Stimulated activated CD4-positive, alpha-beta T cell treated with anti-CD3 and anti-CD28 coated beads, Interleukin-2, amount 100 ng/mL, for 24 hours (primary cell): ENCODE measurements at places on chromosomes 3 and 15.

DNA sequence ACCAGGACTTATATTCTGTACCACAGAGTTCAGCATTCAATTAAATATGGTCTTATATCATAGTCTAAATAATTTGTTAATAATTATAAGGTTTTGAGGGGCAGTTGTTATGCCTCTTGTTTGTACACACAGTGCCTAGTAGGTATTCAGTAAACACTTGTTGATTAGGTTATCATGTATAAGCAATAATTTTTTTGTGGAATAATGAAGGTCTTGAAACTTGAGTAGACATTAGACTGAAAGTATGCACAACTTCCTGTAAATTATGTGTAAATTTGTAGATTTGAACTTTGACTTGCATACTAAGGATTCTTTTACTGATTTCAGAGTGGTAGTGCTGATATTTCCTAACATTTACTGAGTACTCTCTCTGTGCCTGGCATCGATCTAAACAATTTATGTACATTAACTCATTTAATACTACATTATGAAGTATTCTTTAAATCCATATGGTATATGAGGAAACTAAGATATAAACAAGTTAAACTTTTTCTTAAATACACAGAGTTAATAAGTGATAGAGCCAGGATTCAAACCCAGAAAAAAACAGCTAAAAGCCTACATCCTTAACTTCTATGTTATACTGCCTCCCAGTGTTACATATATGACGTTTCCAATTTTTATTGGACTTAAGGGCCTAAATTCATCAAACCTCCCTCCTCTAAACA lies 65.1 kb downstream of the GLCE start:
- no peak for DNase-seq

- no peak for DNase-seq
These were observed 559.4 kb upstream of the KCNMB2 start for GRCh38 chr3:177976866-177977265.

GRCh38 chr3:15531346-15531745 lies 9.8 kb upstream of the COLQ start:
- DNase-seq: no peak

GRCh38 chr3:114356066-114356465 lies 62.2 kb downstream of the TIGIT start:
- DNase-seq: no peak

- DNase-seq: no peak
These were observed 365.9 kb downstream of the CACNA2D3 start for GRCh38 chr3:54488297-54488696.

DNA sequence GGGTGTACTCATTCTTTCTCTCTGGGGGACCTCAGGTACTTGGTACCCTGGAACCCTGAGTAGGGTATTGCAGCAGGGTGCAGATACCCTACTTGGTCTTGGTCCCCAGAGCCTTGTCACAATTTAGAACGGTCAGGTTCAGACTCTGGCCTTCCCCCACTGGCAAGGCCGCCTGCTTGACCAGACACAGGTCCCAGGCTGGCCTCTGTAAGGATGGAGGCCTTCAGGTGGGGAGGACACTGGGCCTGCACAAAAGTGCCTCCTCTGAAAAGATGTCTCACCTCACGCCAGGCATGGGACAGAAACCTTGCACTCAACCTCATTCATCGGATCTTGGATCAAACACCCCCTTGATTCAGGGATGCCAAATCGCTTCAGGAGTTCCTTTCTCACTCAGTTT lies 158.4 kb downstream of the KLF13 start:
- DNase-seq: no peak

GRCh38 chr15:54518156-54518882 lies 540.1 kb downstream of the UNC13C start:
- no peak for DNase-seq

DNA sequence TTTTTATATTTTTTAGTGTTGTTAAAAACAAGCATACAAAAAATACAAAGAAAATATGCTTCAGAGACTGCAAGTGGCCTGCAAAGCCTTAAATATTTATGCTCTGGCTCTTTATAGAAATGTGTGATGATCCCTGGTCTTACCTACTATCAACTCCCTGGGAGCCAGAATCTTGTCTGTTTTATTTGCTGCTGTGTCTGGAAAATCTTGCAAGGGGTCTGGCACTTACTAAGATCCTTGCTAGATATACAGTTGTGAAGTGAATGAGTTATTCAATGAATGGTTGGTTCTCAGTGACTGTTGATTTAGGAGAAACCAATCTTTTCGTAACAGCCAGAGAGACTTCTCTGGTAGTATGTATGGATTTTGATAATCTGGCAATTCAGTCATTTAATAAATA lies 521.0 kb upstream of the CFAP20DC start:
- DNase-seq: no peak

DNA sequence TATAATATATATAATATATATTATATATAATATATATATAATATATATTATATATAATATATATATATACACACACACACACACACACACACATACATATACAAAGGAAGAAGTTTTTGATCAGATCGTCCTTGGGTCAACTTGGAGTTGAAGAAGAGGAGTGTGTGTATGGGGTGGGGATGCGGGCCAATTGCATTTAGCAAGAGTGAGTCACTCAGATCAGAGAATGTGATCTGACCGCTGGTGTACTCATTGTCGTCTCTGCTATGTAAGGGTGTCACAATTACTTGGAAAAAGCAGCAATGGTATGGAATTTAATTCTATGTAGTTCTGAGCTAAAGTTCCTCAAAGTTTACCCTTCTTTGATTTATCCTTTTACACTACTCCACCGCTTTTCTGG lies 4.6 kb upstream of the VGLL3 start:
- DNase-seq: no peak

GRCh38 chr15:94791510-94791909 lies 560.1 kb downstream of the MCTP2 start:
- DNase-seq: no peak

GRCh38 chr3:197367081-197367780 lies 68.8 kb upstream of the DLG1 start:
- no peak for DNase-seq

GRCh38 chr3:128227507-128227906 lies 74.2 kb downstream of the EEFSEC start:
- DNase-seq: no peak

GRCh38 chr3:171775943-171776342 lies 34.3 kb downstream of the PLD1 start:
- DNase-seq: no peak

- DNase-seq: no peak
These were observed 3.2 kb upstream of the UACA start for GRCh38 chr15:70766597-70766996.

DNA sequence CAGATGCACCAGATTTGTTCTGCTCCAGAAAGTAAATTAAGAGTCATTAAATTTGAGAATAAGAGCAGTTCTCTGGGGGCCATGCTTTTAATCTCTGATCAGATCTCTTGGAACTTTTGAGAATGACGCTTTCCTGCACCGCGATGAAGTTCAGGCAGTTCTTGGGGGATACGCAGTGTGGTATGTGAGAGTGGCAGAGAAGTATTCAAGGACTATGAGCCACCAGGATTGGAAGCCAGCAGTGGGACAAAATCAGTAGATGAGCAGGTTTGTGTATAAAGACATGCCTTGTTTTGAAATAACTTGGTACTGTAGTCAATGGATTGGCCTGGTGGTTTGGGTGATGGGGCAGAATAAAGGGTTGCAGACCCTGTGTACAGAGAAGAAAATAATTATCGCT lies 483.6 kb downstream of the ERC2 start:
- no peak for DNase-seq

DNA sequence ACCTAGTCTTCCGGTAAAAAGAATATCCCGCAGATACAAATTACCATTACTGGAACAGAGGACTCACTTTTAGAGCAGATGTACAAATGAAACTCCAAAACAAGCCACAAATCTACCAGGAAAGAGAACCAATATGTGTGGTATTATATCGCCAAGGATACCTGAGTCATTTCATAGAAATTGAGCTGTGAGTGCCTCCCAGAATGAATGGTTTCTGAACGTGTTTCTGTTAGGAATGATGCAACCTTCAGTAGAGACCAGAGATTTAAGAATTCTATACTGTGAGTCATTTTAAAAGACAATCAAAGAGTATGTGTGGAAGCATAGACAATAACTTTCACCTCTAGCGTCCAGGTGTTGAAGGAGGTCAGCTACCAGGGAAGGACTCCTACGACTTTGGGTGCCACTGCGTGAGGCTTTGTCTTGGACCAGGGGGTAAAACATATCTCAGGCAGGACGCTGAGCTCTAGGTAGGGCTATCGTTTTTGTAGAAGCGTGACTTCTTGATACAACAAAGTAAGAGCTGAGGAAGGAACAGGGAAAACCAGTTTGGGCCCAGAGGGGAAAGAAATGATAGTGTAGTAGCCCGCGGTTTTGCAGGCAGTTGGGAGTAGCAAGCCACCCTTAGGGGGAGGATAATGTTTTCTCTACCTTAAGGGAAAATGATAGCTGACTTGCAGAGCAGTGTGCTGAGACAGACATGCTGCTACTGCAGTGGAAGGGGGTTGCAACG lies 210.4 kb downstream of the TP63 start:
- no peak for DNase-seq

DNA sequence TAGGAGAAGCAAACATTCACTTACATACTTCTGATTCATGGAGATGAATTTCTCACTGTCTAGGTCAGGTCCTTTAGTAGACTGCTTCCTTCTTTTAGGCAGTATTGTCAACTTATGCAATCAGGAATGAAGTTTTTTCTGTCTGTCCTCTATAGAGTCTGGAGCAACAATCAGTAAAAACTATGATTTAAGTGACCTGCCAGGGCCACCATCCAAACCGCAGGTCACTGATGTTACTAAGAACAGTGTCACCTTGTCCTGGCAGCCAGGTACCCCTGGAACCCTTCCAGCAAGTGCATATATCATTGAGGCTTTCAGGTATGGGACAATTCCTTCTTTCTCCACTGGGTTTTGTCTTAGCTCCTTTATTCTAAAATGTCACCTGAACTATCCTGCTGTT lies 523.1 kb downstream of the ROBO2 start:
- no peak for DNase-seq

DNA sequence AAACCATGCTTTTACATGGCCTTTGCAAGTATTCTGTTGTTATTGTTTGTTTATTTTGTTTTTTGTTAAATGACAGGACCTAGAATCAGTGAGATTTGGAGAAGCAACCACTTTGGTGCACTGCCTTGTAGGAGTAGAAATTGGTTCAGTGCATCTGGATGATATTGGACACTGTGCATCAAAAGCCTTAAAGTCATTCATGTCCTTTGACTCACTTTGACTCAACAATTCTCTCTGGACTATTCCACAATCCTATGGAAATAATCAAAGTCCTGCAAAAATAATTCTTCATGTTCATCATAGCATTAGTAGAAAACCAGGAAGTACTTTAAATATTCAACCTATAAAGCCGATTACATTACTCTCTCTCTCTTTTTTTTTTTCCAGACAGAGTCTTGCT lies 224.8 kb downstream of the ABHD5 start:
- no peak for DNase-seq

DNA sequence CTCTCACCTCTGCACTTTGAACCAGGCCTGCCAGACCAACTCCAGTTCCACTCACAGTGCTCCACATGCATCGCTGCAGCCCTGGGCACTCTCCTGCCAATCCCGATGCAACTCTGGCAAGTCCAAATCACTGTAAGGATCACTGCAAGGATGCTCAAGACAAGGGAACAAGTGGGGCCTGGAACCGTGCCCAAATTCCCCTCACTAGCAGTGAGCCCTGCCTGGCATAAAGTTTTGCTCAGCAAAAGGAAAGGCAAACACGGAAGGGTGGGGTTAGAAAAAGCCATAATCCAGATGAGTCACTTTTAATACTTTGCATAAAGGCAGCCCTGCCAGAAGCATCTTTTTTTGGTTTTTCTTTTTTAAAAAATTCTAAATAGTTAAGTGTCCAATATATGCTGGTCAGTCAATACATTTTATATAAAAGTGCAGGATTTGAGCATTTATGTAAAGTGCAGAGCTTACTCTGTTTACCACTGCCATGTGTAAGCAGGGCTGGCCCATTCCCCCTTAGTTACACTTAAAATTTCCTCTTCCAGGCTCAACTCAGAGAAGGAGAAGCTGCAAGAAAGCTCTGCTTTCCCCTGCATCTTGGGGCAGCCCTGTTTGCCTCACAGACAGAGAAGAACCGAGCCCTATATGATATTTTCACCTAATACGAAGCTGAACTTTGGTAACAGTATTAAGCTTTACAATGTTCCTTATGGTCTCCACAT lies 102.2 kb downstream of the CD47 start:
- DNase-seq: no peak

- no peak for DNase-seq
These were observed 53.5 kb downstream of the BSN start for GRCh38 chr3:49607796-49608195.

GRCh38 chr3:45909542-45909941 lies 23.2 kb downstream of the CCR9 start:
- DNase-seq: no peak

GRCh38 chr3:16151109-16151508 lies 23.4 kb upstream of the GALNT15 start:
- no peak for DNase-seq

DNA sequence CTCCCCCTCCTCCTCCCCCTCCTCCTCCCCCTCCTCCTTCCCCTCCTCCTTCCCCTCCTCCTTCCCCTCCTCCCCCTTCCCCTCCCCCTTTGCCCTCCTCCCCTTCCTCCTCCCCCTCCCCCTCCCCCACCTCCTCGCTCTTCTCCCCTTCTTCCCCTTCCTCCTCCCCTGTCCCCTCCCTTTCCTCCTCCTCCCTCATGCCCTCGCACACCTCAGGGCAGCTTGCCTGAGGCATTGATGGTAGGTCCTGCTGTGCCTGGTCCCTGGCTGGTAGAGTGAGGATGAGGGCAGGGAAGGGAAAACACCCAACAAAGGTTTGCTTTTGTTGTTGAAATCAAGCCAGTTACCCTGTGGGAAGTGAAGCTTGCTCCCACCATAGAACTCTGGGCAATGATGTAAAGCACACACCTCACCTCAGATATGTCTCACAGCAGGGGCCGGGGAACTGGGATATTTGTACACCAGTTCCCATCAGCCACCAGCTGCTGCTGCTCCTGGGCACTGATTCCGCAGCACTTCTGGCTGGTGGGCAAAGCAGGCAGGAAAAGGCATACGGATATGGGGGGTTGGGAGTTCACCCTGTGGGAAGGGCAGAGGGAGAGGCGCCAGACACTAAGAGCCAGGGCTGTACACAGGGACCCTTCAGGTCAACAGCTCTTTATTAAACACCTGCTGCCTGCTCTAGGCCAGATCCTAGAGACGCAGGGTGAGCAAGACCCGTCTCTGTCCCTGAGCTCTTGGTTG lies 13.8 kb downstream of the ISG20 start:
- DNase-seq: no peak
